ENCODE measurements at places on chromosomes 4 and X.

DNA sequence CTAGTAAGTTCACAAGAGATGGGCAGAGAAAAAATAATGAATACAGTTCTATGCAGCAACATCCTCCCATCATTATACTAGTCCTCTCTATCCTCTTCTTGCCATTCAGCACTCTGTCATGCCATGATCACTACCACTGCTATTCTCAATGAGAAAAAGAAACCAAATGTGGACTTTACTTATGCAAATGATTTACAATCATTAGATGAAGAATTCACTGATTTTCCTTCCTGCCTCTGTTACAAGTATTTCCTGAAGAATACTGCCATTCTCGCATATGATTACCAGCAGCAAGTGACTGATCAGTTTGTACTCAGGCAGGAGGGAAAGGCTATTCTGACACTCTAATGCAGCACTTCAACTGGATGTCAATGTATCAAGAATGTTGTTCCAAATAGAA lies 50.3 kb downstream of the WDFY3 start:
- DNase-seq = no peak

GRCh38 chr4:61671599-61671998 lies 471.5 kb downstream of the ADGRL3 start:
- DNase-seq = no peak

GRCh38 chrX:152306331-152306730 lies 144.8 kb downstream of the GABRA3 start:
- DNase-seq = no peak

DNA sequence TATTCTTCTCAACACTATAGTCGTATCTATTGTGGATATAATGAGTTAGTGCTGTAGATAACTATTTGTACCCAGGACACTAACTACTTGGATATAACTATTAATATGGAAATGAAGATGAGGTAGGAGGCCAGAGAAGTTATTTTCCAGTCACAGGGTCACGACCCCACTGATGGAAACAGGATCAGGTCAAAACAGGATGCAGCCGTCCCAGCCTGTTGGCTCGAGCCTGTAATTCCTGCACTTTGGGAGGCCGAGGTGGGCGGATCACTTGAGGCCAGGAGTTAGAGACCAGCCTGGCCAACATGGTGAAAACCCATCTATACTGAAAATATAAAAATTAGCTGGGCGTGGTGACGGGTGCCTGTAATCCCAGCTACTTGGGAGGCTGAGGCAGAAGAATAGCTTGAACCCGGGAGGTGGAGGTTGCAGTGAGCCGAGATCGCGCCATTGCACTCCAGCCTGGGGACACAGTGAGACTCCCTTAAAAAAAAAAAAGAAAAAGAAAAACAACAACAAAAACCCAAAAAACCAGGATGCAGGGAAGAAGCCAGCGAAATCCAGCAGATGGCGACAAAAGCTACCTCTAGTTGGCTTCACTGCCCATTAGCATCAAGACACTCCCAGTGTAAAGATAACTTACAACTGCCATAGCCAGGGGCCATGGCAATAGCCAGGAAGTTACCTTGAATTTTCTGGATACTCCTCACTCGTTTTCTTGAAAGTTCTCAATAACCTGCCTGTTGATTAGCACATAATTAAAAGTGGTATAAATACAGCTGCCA lies 37.9 kb upstream of the NKAP start:
- peak; percentile 6 for DNase-seq

DNA sequence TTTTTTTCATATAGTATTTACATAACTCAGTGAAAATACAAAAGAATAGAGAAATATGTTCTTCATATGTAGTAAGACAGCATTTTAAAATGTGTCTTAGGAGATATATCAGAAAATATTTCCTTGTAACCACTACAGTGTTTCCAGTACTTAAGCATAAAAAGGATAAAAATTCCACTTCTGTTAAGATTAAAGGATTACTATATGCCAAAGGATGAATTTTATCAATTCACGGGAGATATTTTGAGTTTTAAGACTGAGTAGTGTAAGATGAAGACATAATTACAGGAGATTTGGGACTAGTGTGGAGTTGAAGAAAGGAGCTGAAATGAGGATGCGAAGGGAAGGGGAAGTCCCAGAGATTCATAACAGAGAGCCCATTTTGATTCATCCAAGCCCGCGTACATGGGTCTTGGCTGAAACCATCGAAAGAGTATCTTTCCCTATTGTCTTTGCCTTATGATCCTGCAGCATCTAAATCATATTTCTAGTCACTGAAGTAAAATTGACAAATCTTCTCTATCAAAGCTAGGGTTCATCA lies 58.7 kb downstream of the MAD2L1 start:
- no peak for DNase-seq

DNA sequence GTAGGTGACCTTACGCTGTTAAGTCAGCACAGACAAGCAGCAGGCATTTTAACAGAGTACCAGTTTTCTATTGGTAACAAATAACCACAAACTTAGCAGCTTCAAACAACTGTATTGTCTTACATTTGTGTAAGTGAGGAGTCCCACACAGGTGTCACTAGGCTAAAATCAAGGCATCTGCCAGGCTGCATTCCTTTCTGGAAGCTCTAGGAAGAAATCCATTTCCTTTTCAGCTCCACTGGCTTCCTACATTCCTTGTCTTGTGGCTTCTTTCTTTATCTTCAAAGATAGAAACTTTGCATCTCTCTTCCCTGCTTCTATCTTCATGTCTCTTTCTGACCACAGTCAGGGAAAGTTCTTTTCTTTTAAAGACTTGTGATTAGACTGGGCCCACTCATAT lies 139.9 kb downstream of the TMEM144 start:
- no peak for DNase-seq

DNA sequence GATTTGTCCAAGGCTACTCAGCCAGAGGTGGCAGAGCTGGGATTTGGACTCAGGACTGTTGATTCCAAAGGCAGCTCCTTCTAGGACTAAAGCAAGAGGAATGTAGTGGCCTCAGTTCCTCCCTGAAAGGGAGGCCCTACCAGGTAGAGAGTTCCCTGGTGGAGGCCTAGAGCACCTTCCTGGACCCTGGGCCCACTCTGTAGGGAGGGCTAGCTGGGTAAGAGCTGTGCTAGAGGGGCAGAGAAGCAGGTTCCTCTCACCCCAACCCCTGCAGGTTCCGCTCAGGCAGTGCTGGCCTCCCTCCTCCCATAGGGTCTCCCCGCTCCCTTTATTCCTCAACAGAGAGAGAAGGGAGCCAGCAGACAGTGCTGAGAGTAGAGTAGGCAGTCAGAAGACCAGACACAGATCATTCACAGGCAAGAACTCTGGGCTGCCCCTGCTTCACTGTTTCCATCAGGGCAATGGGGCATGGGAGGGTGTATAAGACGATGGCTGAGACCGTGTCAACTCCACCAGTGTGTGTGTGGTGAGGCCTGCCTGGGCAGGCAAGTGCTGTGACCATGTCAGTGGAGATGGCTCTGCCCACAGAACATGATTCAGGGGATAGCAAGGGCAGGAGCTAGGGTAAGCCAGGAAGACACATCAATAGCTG lies 12.4 kb upstream of the PJA1 start:
- no peak for DNase-seq

DNA sequence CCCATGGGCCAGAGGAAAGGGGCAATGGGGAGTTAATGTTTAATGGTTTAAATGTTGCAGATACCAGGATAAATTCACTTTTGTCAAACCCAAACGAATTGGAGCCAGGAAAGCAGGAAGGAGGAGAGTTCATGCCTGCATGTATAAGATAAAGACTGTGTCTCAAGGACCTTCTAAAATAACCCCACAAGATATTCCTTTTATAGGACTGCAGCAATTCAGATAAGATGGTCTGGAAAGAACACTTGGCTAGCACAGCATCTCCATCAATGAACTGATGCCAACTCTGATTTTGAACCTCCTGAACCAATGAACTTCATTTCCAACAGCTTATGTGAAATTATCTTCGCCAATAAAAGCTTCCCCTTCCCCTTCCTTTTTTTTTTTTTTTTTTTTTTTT lies 31.3 kb upstream of the LONRF3 start:
- DNase-seq = no peak

- DNase-seq = no peak
Observed at GRCh38 chr4:61638591-61638990, 438.5 kb downstream of the ADGRL3 start.

DNA sequence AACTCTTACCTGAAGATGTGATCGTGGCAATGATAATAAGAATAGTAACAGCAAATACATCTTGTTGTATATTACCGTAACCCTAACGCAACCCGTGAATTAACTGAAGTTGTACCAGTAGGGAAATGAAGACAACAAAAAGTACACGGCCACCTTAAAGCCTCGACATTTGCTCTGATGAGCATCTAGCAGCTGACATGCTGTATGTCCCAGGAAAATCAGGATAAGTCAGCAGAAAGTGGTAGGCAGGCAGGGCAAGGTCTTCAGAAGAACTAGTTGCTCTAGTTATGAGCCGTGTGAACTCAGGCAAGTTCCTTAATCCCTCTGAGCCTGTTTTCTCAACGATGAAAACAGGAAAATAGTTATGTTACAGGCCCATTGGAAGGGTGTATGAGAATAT lies 7.7 kb upstream of the ASB5 start:
- DNase-seq = no peak

DNA sequence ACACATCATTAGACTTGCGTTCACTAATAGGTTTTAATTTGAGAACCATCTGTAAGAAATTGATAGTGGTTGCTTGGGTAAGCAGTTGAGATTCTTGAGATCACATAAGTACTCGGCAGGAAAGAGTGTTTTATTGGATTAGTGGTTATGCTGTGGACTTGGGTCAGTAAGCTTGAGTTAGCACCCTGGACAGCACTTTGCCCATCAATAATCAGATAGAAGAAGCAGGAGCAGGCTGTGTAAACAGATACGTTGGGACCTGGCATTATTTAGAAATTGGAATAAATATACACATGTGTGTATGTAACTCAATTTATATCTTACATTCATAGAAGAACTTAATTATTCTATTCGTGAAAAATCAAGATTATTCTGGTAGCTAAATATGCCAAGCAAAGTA lies 357.5 kb upstream of the SMIM31 start:
- no peak for DNase-seq

GRCh38 chr4:19725130-19725529 lies 526.6 kb upstream of the SLIT2 start:
- DNase-seq = no peak

All from CD4-positive, alpha-beta T cell treated with Interferon alpha-2 for 1 hour (primary cell).